ENCODE measurements at places on chromosomes 11 and 22.

GRCh38 chr11:123241874-123242543 is 47.0 kb upstream of the CLMP start:
- no peak for DNase-seq

GRCh38 chr11:82682003-82682751 is 51.5 kb downstream of the FAM181B start:
- no peak for DNase-seq

GRCh38 chr22:35204807-35205775 is 52.2 kb upstream of the HMGXB4 start:
- no peak for DNase-seq

GRCh38 chr11:59550368-59550841 is 39.1 kb downstream of the OR4D9 start:
- peak; percentile 85 for DNase-seq

GRCh38 chr22:37267135-37267587 is 15.1 kb upstream of the CYTH4 start:
- no peak for DNase-seq

GRCh38 chr11:111093061-111093460 is 152.5 kb upstream of the POU2AF2 start:
- no peak for DNase-seq

GRCh38 chr11:83520849-83521248 is 234.7 kb upstream of the CCDC90B start:
- DNase-seq, result no peak

- DNase-seq, result no peak
Measured at GRCh38 chr11:19546325-19546724, 166.3 kb upstream of the NAV2 start.

DNA sequence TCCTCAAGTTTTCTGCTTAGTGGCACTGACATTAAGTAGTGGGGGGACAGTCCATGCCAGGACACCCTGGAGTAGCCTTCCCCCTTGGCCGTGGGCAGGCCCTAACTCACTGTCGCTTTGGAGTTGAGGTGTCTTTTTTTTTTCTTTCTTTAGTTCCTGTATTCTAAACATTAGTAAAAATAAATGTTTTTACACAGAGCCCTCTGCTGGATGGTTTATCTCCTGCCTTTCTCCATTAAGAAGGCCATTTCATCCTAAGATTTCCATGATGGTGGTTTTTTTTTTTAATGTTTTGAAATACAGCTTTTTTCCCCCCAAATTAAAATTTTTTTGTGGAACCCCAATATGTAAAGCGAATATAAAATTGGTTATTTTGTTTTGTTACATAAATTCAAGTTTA is 1.8 kb upstream of the TIGD3 start:
- no peak for DNase-seq

DNA sequence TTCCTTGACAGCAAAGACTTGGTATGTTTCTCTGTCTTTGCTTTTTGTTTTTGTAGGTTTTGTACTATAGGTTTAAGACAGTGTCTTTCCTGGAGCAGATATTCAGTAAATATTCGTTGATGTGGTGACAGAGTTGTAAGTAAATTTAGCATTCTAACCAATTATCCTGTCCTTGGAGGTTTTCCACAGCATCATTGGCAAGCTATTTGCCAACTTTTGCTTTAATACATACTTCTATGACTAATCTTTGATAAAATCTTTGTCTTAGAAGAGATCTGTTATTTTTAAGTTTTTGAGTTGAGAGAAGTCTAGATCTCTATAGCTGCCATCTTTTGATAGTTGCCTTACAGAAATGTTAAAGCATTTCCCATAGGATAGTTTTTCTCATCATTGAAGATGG is 3.8 kb downstream of the USP47 start:
- no peak for DNase-seq

GRCh38 chr11:21456186-21456585 is 736.7 kb upstream of the ANO5 start:
- no peak for DNase-seq

GRCh38 chr11:113577356-113578032 is 102.3 kb upstream of the DRD2 start:
- no peak for DNase-seq

DNA sequence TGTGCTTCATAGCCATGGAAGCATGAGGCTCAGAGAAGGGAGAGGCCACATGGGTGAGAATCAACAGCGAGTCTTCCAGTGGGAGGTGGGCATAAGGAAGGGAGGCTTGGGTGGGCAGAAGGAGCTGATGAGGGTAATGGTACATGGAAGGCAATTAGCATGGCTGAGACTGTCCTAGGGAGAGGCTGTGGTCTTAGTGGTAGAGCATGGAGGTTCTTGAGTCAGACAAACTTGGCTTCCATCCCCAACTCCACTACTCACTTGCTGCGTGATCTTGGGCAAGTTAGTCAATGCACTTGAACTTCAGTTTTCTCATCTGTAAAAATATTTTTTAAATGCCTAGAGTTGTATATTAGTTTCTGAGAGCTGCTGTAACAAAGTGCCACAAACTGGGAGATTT is 227.2 kb upstream of the E2F8 start:
- DNase-seq, result no peak

GRCh38 chr11:63887386-63887999 is 29.5 kb downstream of the RCOR2 start:
- no peak for DNase-seq

GRCh38 chr11:20966489-20966888 is 297.1 kb downstream of the NELL1 start:
- no peak for DNase-seq

GRCh38 chr22:36756746-36757655 is 18.9 kb downstream of the IFT27 start:
- DNase-seq, result no peak

GRCh38 chr22:36334821-36335603 is 52.8 kb downstream of the MYH9 start:
- DNase-seq, result no peak

DNA sequence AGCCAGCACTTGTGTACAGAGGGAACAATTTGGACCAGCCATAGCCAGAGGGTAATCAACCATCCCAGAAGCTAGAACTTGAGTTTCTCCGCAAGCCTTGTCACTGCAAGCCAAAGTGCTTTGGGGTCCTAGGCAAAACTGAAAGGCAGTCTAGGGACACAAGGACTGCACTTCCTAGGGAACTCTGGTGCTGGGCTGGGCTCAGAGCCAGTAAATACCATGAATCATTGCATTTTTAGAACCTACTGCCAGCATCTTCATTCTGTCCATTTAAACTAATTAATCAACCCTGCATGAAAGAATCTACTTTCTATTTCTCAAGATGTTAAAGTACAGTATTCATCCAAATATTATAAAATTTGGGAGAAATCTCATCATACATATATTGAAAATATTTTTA is 20.0 kb downstream of the PATE3 start:
- DNase-seq, result no peak

DNA sequence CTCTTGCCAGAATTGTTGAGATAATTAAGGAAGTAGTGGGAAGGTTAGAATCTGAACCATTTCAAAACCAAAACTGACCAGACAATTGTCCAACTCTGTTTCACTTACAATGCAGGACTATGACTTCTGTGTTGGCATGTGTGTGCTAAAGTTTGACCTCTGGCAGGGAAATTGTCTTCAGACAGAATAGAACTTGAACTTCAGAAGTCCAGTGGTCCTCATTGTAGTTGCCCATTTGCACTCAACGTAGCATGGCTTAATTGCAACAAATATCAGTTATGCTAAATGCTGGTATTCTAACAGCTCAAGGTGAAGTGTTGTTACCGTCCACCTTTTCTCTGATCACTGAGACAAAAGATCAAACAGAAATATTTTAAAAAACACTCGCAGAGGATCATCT is 47.2 kb downstream of the BLID start:
- DNase-seq, result no peak

DNA sequence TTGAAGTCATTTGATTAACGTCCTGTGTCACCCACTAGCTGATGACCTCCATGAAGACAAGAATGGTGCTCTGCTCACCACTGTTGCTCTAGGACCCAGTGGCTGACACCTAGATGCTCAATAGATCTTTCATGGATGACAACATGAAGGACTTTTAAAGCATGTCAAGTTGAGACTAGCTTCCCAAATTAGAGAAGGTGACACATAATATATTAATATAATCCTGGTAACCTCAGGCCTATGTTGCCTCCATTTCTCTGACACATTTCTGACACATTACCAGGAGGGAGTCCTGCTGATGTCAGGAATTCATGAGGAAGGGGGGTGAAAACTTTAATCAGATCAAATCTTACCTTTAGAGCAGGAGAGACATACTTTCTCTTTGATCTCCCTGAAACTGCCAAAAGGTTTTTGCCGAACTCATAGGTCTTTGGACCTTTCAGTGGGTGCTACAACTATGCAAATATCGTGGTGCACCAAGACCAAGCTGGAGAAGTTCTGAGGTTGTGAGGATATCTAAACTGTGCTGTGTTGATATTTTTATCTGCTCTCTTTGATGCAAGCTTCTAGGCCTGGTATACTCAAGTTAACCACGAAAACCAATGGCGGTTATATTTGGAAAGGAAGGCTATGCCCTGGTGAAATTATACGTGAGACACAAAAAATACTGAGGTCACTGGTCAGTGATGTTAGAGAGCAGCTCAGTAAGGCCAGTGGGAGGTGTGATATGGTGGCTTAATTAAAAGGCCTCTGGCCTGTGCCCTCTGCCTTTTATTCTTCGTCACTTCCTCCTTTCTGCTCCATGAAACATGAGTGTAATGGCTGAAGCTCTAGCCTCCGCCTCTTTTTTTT is 13.2 kb upstream of the AMPD3 start:
- no peak for DNase-seq

- no peak for DNase-seq
Measured at GRCh38 chr11:132358573-132358953, 988.1 kb downstream of the NTM start.

GRCh38 chr22:37017356-37017755 is 1.9 kb downstream of the TST start:
- DNase-seq, result no peak

GRCh38 chr11:69537855-69538640 is 56.6 kb downstream of the LINC01488 start:
- no peak for DNase-seq

DNA sequence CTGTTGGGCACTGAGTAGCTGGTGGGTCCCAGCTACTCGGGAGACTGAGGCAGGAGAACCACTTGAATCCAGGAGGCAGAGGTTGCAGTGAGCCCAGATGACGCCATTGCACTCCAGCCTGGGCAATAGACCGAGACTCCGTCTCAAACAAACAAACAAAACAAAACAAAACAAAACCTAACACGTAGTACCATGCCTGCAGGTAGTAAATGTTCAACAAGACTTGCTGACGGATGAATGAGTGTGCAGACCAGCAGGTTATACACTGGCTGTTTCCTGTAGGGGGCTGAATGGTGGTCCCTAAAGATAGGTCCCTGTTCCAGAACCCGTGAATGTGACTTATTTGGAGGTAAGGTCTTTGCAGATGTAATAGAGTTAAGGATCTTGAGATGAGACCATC is 12.8 kb upstream of the MRGPRD start:
- DNase-seq, result no peak

DNA sequence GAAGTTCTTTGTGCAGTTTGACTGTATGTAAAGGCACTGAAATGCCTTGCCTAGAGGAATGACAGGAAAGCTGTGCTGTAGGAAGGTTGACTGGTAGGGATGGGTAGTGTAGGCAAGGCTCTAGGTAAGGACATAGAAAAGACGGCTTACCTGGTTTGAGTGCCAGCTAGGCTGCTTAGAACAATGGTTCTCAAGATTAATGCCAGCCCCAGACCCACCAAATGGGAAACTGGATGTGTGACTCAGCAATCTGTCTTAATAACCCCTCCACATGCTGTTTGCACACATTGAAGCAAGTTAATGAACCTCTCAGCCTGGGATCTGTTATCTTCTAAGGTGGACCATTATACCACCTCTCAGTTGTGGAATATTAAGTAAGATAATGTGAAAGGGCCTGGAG is 3.7 kb downstream of the RPS3 start:
- no peak for DNase-seq

DNA sequence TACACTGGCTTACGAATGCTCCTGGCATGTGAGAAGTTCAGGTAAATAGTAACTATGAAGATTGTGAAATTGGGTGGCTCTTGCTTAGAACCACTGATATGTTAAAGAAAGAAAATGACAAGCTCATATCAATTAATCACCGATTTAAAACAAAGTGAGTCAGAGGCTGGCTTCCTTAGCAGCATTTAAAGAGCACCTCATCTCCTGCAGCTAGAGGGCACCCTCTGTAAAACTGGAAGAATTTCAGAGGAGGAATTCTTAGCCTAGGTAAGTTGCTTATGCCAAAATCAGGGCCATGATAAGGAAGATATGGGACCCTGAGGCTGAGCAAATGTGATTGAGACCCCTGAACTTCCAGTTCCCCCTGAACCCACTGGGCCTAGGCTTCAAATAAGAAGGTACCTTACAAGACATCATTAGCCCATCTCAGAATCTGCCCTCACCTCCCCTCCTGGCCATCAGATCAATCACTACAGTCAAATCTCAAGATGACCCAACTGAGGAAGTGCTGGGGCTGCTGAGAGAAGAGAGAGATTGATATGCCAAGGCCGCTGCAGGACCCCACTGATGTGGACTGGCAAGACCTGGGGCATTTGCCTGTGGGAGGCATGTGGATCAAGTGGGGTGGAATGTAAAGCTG is 8.6 kb upstream of the CD3E start:
- no peak for DNase-seq

DNA sequence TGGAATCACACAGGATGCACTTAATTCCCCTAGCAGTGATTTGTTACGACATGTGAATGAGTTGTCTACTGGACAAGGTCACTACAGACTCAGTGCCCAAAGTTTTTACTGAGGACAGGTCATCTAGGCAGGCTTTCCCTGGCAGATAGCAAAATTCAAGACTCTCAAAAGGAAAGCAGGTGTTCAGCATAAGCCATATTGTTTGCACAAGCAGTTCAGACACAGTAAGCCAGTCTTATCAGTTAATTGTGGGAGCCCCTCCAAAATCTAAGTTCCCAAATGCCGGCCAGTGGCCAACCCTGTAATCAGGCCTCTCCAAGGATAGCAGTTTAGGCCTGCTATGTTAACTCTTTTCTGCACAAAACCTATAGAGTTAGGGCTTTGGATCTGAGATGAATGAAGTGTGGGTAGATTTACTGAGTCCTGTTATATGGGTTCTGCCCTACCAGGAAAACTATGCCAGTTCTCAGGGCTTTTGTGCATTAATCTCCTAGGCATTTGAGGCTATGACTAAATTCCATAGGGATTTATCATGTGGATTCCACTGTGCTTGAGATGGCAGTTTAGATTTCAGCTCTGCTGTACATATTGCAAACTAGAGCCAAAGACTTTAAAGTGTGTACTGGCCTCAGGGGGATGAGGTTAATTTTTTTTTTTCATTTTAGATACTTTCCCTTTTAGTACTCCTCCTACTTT is 4.8 kb upstream of the ARHGEF12 start:
- DNase-seq, result no peak

DNA sequence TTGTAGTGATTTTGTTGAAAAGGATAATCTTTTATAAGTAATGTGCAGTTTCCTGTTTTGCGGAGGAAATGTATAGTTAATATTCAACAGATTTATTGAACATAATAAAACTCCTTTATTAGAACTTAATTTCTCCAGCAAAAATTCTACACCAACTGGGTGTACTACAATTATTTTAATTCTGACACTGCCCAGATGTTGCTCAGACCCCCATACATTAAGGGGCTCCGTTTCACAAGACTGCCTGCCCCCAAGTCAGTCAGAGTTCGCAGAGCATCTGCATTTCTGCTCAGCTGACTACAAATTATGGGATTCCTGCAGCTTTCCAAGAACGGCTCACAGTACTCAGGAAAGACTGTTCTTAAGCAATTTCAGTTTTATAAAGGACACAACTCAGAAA is 6.2 kb downstream of the CEP57 start:
- no peak for DNase-seq

- DNase-seq, result no peak
Measured at GRCh38 chr11:15307619-15308024, 192.9 kb downstream of the INSC start.
